ELR (cell line): ENCODE measurements at places on chromosomes 2 and 18.

DNA sequence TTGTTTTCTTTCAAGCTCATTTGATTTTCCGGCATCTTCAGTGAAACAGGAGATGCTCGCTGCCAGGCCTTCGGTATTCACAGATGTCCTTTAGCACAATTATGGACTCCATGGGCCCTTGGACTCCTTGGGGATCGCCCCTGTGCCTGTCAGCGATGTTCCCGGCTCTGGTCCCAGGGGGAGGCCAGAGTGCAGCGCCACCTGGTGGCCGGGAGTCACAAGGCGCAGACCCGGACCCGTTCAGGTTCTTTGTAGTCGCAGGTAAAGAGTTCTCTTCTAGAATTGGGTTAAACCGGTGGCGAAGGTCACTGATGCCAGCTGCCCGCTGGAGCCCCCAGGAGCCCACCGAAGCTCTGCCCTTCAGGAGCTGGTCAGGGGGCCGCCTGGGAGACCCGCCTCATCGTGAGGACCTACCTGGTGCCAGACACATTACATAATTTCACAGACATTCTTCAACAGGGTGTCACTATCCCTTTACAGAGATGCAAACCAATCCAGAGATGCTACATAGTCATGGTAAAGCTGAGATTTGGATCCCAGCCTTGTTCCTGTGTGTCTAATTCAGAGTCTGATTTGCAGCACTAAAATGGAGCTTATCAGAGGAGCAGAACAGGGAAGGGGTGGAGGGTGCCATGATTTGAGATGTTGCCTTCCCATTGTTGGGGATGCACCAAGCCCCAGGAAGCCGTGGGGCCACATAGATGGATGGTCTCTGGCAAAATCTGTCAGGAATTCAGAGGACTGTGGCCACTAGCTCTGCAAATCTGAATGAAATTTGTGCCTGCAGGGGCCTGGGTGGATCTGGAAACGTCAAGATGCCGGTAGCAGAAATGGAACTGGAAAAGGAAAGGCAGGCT, 6.0 kb upstream of the INPP5D start:
- DNase-seq, result peak; percentile 66

- no peak for DNase-seq
Measured at GRCh38 chr18:79315596-79315995, 80.1 kb upstream of the NFATC1 start.

DNA sequence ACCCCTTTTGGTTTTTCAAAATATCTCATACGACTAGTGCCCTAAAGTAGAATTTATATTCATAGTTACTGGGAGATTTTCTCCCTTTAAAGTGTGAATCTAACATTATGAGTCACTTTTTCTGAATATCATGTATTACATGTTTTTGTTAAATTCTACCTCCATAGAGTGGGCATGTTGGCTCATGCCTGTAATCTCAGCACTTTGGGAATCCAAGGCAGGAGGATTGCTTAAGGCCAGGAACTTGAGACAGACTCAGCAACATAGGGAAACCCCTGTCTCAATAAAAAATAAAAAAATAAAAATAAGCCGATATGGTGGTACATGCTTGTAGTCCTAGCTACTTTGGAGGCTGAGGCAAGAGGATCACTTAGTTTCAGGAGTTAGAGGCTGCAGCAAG, 45.3 kb upstream of the UNC80 start:
- no peak for DNase-seq

DNA sequence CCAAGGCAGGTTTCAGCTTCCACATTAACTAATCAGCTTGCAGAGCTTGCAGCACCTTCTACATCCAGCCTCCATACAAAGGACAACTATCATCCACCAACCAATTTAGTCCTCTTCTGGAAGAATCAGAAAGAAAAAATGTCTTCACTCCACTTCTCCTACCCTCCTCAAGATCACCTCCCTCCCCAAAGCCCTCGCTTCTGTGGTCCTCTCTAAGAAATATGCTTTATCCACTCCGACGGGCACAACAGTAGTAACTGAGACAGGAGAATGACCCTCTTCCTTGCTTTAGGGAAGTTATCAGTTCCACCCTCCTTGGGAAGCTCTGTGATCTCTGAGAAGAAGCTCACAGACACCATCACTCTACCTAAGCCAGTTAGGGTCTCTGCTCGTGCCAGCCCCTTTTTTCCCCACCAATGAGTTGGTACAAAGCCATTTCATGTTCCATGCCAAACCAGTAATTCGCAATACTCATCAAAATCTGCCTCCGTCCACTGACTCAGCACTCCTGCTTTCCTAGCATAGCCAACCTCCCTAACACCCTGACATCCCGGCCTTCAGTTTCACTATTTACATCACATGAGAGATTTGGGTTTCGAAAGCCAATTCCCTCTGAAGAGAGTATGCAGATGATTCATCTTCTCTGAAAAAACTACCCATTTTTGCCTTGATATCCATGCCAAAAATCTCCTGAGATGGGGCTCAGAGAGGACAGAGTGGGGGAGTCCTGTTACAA, 114.1 kb upstream of the PKDCC start:
- DNase-seq, result peak; percentile 65

DNA sequence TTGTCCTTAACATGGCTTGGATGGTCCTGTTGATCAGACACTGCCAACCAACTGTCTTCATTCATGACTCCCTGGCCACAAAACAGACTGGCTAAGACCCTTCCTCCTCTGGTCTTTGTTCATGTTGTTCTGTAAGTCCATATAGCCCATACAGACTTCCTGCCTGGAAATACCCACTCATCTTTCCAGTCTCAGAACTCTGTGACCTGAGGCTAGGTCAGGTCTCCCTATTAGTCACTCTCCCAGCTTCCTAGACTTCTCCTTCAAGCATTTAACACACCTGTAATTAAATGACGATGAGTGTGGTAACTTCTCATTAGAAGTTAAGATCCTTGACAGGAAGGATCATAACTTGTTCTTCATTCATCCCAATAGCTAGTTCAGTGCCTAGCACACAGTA, 56.3 kb downstream of the CCDC93 start:
- DNase-seq, result no peak

DNA sequence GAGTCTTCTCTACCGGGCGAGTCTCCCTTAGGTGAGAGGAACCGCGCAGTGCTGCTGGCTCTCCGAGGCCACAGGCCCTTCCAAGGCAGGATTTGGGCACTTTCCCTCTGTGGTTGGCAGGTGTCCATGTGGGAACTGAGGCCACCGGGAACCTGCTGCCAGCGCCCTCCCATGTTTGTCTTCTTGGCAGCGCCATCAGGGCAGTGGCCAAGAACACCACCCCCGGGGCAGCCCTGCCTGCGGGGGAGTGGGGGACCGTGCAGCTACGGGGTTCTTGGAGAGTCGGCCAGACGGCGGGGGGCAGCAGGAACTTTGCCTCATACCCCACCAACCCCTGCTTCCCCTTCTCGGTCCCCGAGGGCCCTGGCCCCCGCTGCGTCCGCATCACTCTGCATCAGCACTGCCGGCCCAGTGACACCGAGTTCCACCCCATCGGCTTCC, 10.0 kb downstream of the CAPN10 start:
- no peak for DNase-seq

DNA sequence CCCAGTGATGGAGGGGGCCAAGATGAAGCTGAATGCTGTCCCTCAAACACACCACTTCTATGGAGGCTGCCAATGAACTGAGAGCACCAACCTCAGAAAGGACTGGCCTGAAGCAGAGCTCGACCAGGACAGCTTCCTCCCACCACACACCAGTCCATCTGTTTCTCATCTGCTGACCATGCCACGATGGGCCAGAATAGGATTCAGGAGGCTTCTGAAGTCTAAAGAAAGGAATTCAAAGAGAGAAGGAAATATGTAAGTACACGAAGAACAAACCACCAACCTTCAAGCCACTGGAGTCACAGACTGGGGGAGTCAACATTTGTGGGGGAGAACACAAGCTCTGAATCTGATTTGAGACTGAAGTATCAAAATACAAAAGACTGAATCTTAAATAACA, 157.6 kb upstream of the CCDC68 start:
- DNase-seq, result no peak

DNA sequence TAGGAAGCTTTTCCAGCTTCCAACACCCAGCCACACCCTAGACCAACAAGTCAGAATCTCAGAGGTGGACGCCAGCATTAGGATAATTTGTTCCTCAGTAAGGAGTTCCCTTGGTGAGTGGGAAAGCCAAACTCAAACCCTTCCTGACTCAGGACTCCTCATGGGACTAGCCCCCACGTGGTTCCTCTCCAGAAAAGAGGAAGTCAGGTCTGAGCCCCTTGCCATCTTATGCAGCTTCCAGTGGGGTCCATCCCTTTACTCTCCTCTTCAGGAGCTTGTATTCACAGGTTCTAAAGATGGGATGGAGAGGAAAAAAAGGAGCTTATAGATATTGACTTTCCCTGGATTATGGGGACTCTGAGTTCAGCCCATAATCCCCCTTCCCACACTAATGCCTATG, 14.8 kb upstream of the NOTO start:
- DNase-seq, result no peak

DNA sequence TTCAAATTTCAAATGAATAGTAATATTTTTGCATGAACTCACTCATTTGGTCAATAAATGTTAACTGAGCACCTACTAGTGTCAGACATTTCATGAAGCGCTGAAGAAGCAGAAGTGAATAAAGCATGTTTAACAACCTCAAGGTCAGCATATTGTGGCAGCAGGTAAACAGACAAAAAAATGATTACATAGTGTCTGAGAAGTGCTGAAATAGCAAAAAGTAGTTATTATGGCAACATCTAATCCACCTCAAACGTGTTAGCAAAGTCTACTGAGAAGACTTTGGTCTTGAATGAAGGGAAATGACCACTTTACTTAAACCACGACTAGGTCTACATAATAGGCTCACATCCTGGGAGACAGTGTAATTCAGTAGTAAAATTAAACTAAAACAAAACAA, 452.2 kb upstream of the LRATD1 start:
- no peak for DNase-seq

DNA sequence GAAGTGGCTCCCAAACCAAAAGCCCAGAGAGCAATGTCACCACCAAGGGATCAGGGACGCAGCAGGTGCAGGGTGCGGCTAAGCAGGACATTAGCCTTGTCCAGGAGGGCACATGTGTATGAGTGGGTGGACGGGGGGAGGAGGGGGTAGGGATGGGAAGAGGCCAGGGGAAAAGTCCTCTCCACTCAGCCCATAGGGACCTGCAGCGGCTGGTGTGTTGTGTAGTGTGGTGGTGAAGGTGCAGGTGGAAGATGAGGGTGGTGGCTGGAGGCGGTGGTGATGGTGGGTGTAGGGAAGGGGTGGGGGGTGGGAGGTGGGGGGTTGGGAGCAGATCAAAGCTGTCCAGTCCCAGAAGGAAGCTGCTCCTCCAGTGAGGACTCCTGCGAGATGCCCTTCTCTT, 3.7 kb downstream of the C2orf81 start:
- no peak for DNase-seq

GRCh38 chr2:74515271-74515980, 1.2 kb downstream of the TLX2 start:
- no peak for DNase-seq
